Smooth muscle cell of the brain vasculature (primary cell): ENCODE measurements at places on chromosomes 6 and 20.

DNA sequence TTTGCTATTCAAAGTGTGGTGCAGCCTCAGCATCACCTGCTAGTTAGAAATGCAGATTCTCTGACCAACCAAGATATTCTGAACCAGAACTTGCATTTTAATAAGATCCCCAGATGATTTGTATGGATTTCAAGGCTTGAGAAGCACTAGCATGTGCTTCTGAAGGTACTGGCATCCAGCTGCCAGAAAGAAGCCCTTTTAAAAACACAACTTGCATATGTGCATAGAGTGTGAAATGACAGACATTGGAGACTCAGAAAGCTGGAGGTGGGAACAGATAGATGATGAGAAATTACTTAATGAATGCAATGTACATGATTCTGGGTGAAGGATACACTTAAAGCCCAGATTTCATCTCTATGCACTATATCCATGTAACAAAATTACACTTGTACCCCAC is 409.3 kb upstream of the SPTLC3 start:
- no peak for DNase-seq

- no peak for DNase-seq
Observed at GRCh38 chr6:157586476-157587126, 205.6 kb downstream of the ZDHHC14 start.

DNA sequence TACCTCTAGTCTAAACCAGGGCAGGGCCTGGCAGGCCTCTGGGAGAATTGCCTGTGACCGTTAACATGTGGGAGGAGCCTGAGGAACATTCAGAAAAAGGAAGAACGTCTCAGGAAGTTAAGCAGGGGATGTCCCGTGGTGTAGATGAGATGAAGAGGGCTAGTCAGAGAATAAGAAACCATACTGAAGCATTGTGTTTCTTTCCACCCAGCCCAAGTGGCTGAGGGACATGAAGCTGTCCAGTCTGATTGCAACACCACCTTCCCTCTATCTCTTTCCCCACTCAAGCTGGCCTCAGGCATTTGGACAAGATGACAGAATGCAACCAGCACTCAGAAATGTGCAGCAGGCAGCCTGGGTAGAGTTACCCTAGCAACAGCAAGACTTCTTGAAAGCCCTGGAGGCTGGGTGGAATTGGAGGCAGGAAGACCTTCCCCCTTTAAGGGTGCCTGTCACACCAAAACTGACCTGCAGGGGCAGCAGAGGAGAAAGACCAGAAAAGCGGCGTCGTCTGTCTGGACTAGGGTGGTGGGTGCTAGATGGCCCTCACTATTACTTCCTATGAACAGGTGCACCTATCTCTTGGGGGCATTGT is 186.1 kb downstream of the UNC5CL start:
- no peak for DNase-seq

DNA sequence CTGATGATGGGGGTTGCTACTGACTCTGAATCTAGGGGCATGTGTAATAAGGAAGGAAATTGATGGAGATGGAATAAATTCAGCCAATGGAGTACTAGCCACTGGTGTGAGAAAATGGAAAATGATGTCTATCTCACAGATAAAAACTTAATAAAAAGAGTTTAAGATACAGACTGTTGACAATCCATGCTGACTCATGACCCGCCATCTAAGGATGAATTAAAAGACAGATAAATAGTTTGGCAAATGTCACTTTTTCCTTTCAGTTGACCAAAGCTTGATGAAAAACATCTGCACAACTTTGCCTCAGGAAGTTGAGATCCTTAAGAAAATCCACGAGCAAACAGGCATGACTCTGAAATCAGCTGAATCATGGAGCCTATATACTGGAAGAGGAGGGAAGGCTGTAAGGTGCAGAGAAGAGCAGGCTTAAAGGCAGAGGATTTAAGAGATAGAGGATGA is 82.6 kb upstream of the BMP5 start:
- DNase-seq: no peak

- no peak for DNase-seq
Observed at GRCh38 chr20:58718729-58719128, 26.1 kb downstream of the NPEPL1 start.

- DNase-seq: no peak
Observed at GRCh38 chr6:14705841-14706377, 540.0 kb upstream of the JARID2 start.

GRCh38 chr20:12207875-12208274 is 290.2 kb downstream of the BTBD3 start:
- DNase-seq: peak; percentile 1

GRCh38 chr20:37192137-37192854 is 12.9 kb upstream of the MROH8 start:
- peak; percentile 62 for DNase-seq

GRCh38 chr6:158703837-158704822 is 54.3 kb downstream of the SYTL3 start:
- no peak for DNase-seq

DNA sequence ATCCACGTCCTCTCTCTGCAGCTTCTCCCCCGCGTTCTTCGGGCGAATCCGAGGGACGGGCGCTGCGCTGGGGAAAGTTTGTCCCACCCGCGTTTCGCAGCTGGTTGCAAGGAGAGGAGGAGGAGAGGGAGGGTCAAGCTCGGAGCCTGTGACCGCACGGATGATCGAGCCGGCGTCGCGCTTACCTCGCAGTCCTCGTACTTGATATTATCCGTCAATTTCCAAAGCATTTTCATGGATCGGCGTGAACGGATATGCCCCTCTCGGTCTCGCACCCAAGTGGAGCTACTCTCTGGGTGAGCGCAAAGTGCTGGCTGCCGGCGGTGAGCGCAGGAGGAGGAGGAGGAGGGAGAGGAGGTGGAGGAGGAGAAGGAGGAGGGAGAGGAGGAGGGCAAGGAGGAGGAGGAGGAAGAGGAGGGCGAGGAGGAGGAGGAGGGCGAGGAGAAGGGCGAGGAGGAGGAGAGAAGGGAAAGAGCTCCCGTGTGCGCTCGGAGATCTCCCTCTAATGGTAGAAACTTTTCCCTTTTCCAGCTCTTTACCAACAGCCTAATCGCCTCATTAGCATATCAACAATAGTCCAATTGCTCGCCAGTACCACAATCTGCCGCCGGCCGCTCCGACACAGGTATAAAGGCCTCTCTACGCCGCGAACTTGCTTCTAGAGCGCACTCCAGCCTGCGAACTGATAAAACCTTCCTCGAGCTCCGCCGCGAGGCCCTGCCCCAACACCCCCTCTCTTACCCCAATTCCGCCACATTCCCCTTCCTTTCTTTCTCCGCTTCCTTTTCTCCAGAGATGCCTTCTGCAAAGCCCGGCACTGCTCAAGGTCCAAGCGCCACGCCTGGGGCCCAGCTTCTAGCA is at the start of gene TFAP2A:
TSS of gene TFAP2A (minus strand) at position 319 of the 861 bp plus-strand sequence. CDS start at position 236, 83 bp downstream.
- no peak for DNase-seq

GRCh38 chr6:255041-255750 is 37.1 kb upstream of the DUSP22 start:
- DNase-seq: no peak
